Mesenteric fat pad (tissue), 1 donor: ENCODE measurements at places on chromosomes 16 and 17. TPM values are rescaled to one million over a fixed set of nuclear protein-coding genes. Genes with fewer than 3 reads are reported as not detected.

The HOXB1 gene
- total RNA-seq, result not detected

The PLA2G10 gene
- not detected for total RNA-seq

The ABCC12 gene
- not detected for total RNA-seq

The MMP28 gene
- total RNA-seq, result 51.7 TPM

The TBC1D3G gene
- total RNA-seq, result not detected

The MARVELD3 gene
- total RNA-seq, result not detected

The KRTAP4-9 gene
- not detected for total RNA-seq

The ALOX12 gene
- total RNA-seq, result 0.16 TPM

The C1QTNF1 gene
- total RNA-seq, result 563 TPM

The PDE6G gene
- total RNA-seq, result 1.3 TPM

The OR1A1 gene
- total RNA-seq, result not detected

The OTOA gene
- total RNA-seq, result 0.48 TPM

The RPS15A gene
- total RNA-seq, result 961 TPM

The WFDC1 gene
- 1.4 TPM for total RNA-seq

The WDR81 gene
- 47.4 TPM for total RNA-seq

The OR3A2 gene
- 1.2 TPM for total RNA-seq

The GPRC5B gene
- total RNA-seq, result 33.1 TPM

The BCL6B gene
- total RNA-seq, result 32.2 TPM

The ACACA gene
- total RNA-seq, result 59.1 TPM

The DPEP1 gene
- 0.51 TPM for total RNA-seq

The NPIPA3 gene
- total RNA-seq, result 4.1 TPM

The HBA2 gene
- 248 TPM for total RNA-seq

The KRTAP2-3 gene
- total RNA-seq, result not detected

The CHST6 gene
- 0.16 TPM for total RNA-seq

The KRTAP3-1 gene
- not detected for total RNA-seq

The WNK4 gene
- not detected for total RNA-seq

The DNAI2 gene
- not detected for total RNA-seq

The CCL1 gene
- total RNA-seq, result not detected

The CWC25 gene
- total RNA-seq, result 22.4 TPM

The SLC38A8 gene
- not detected for total RNA-seq

The NMRAL1 gene
- total RNA-seq, result 23.4 TPM

The PDPK1 gene
- total RNA-seq, result 43.0 TPM

The UTS2R gene
- total RNA-seq, result not detected

The SCARF1 gene
- total RNA-seq, result 25.7 TPM

The TANC2 gene
- total RNA-seq, result 62.9 TPM

The ADAP2 gene
- 43.2 TPM for total RNA-seq

The VASN gene
- 26.6 TPM for total RNA-seq

The BTBD17 gene
- total RNA-seq, result not detected

The CNTNAP1 gene
- 3.7 TPM for total RNA-seq

The RGS11 gene
- total RNA-seq, result 21.4 TPM

The TBC1D3H gene
- not detected for total RNA-seq

The USP7 gene
- total RNA-seq, result 95.5 TPM

The CLDN7 gene
- total RNA-seq, result 5.6 TPM

The WFIKKN1 gene
- total RNA-seq, result 0.55 TPM

The CRISPLD2 gene
- 256 TPM for total RNA-seq

The MYH1 gene
- 0.06 TPM for total RNA-seq

The FOXJ1 gene
- total RNA-seq, result 0.16 TPM

The RAI1 gene
- total RNA-seq, result 21.2 TPM

The PHF23 gene
- total RNA-seq, result 47.4 TPM
